ENCODE measurements at places on chromosomes 1 and 21.

DNA sequence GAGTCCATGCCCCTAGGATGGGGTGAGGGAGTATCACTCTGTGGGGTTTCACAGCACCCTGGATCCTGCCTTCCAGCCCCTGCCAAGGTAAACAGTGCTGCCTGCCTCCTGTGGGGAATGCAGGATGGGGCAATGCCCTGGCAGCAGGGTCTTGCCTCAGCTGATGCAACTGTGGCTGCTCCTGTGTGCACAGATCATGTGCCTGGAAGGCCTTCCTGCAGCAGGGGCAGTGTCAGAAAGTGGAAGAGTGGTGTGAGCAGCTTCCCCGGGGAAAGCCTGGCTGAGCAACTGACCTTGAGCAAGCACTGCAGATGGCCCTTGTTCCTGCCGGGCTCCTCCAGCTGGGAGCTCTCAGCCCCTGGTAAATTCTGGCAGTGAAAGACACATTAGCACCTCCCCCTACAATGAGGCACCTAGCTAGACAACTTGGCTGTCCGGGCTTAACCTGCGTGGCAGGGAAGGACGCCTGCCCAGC, 9.9 kb downstream of the TOR3A start:
- no peak for DNase-seq

- no peak for DNase-seq
Measured at GRCh38 chr1:8646189-8646588, 171.3 kb downstream of the RERE start.

DNA sequence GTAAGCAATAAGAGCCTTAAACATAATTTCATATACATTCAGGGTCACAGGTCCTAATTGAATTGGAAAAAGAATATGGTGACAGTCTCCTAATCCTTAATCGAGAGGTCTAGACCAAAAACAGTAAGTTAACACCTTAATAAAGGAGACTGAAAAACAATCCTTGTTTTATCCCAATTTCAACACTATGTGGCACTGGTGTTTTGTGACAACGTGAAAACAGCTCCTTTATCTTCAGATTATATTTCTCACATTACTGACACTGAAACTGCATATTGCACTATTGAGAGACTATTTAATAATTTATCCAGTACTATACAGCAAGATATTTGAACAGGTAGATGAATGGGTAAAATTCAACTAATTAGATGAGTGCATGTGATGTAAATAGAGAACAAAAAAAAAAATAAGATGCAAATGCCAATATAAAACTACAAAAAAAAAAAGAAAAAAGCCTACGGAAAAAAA, 34.1 kb downstream of the TP53BP2 start:
- DNase-seq = peak; percentile 59

GRCh38 chr1:92989936-92990583, 28.8 kb upstream of the DIPK1A start:
- no peak for DNase-seq

DNA sequence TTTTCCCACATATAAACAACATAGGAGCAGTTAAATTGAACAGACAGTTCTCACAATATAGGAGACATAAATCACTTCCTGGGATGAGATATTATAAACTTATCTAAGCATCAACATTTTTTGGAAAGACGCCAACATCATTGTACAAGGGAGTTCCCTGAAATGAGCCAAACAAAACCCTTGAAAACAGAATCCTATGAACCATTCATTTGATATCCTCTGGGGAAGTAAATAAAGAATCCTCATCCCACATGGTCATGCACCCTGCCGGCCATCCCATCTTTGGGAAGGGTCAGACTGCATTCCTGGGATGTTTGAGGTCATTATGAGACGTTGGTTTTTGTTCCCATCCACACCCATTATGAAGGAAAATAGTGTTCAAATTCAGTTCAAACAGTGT, 111.8 kb upstream of the USP25 start:
- DNase-seq = no peak

DNA sequence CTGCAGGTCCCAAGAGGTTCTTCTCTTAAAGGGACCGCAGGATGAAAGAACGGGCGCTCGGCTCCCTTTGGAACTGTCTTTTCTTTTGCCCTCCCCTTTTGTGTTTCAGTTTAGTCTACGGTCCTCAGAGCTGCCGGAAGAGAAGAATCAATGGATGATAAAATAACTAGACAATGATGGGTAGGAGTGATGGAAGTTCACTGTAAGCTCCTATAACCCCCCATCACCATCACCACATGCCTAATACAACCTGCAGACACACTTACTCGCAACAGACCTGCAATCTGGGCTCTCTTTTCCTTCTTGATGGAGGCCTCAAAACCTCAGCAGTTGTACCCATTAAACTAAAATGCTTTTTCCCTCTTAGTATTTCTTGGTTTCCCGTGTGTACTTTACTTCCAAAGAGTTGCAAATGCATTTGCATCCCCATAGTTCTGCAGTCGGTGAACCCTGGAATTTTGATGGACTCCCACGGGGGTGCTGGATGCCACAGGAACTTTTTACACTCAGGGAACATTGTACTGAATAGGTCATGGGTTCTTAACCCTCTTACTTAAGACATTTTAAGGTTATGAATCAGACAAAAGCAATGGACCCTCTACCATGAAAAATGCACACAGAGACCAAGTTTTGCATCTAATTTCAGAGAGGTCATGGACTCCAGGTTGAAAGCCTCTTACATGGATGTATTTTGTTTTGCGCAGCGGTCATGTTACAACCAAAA, 633 bp upstream of the RFX5 start:
- no peak for DNase-seq

- DNase-seq = no peak
Measured at GRCh38 chr1:37570528-37571334, 14.0 kb downstream of the DNALI1 start.

DNA sequence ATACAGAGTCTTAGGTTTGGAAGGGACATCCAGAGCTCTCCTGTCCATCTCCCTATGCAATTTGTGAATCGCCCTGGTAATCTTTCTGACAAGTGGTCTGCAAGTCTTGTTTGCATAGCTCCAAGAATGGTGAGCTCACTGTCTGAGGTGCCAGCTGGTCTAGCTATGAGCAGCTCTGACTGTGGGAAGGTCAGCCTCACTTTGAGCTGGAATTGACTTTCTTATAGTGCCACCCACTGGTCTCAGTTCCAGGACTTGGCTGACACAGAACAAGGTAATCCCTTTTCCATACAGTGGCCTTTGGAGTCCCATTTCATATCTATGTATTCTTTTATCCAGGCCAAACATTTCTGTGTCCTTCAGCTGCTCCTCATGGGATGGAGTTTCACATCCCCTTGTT, 95.6 kb upstream of the C8B start:
- DNase-seq = no peak

DNA sequence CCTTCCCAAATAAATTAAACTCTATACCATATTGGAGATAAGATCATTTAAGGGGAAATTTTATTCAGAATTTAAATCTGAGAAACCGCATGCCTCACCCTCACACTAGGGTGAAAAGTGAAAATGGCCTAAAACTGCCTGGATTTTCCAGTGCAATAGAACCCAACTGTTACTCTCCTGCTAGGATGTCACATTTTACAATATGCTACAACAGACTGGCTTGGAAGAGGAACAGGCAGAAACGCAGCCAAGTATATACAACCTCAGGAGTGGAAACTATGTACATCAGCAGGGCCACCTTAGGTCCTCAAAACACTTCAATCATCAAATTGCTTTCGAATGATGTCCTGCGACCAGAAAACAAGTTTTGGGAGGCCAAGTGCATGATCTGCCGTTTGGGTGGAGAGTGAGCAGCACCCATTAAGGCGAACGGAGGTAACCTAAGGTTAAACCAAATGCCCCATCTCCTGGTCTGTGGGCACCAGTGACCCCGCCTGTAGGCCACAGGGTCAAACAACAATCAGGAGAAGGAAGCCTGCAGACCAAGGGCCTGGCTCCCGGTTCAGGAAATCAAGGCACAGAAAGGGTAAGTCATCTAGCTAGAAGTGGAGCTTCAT, 4.9 kb downstream of the RCAN1 start:
- no peak for DNase-seq

GRCh38 chr1:5733596-5733995, 258.6 kb downstream of the NPHP4 start:
- no peak for DNase-seq

DNA sequence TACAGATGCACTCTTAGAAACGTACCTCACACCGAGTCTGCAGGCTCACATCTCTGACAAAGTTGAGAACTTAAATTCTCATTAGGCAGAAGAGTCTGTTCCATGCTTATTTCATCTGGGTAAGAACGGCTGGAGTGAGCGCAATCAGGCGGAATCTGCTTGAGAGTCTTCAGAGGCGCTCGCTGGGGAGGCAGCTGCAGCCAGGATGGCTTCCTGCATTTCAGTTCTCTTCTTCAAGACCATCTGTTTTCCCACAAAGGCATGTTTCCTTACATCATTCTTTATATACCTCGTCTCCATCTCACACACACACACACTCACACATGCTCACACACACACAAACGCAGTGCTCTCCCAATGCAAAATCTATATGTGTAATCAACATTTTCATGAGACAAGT, 497.1 kb downstream of the AJAP1 start:
- no peak for DNase-seq

GRCh38 chr1:16298653-16299052, 53.6 kb downstream of the FBXO42 start:
- DNase-seq = no peak

- no peak for DNase-seq
Measured at GRCh38 chr1:112110031-112110430, 120.6 kb upstream of the KCND3 start.

GRCh38 chr1:75797273-75797588, 549 bp downstream of the MSH4 start:
- DNase-seq = no peak

- no peak for DNase-seq
Measured at GRCh38 chr1:30753660-30754123, 3.9 kb downstream of the LAPTM5 start.

DNA sequence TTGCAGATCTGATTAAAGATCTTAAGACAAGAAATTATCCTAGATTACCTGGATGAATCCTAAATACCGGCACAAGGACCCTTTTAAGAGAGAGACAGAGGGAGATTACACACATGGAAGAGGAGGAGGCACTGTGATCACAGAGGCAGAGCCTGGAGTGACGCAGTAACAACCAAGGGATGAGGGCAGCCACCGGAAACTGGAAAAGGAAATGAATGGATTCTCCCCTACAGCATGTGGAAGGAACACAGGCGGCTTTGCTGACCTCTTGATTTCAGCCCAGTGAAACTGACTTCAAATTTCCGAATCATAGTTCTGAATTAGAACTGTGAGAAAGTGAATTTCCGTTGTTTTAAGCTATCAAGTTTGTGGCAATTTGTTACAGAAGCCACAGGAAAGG, 50.2 kb upstream of the IVNS1ABP start:
- DNase-seq = no peak

- no peak for DNase-seq
Measured at GRCh38 chr1:85734931-85735330, 26.7 kb upstream of the ZNHIT6 start.

DNA sequence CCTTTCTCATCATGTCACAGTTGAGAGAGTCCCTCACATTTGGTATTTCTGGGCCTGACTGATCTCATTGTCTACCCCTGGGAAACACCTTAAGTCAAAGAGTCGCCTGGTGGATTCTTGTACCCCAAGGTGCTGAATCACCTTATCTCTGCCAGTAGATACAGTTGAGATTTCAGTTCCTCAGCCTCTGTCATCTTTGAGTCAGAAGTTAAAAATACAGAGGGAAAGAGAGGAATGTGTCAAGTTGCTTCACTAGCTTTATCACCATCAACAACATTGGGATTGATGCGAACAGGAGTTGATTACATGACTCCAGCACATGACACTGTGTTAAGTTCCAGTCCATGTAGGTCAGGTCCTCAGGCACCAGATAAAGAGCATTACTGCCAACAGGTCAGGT, 513.0 kb downstream of the NUF2 start:
- DNase-seq = no peak

DNA sequence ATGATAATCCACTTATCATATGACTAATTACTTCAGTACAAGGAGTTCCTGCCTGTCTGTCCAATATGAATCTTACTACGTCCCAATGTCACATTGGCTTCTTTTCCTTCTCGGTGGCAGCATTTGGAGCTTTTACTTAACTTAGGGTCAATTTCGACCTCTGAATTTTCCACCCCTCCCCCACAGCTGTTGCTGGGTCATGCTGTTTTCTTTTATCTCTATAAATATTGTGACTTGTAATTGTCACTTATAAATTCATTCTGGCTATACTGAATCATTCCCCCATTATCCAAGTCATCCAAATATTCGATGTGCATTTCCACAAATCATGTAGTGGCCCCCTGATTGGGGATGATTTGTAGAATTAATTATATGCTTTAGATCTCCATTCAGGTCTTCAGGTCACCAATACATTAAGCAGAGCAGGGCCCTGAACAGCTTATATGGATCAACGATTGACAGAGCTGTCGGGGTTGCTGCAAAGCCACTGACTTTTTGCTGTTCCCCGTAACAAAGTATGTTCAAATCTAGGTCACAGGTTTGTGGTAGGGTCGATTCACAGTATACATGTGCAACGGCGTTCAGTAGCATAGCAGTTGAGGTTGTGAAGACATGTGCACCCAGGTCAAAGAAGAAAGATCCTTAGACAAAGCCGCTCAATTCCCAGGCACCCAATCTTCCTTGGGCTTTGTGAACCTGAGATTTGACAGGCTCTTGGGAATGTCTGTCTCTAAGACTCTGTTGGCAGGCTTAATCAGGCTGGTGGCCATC, 18.3 kb upstream of the RNU1-4 start:
- DNase-seq = no peak

- no peak for DNase-seq
Measured at GRCh38 chr1:204075139-204075521, 2.2 kb downstream of the SOX13 start.

- no peak for DNase-seq
Measured at GRCh38 chr1:30403061-30403645, 320.2 kb downstream of the MATN1 start.

GRCh38 chr1:228944296-228944695, 209.0 kb downstream of the RHOU start:
- no peak for DNase-seq

DNA sequence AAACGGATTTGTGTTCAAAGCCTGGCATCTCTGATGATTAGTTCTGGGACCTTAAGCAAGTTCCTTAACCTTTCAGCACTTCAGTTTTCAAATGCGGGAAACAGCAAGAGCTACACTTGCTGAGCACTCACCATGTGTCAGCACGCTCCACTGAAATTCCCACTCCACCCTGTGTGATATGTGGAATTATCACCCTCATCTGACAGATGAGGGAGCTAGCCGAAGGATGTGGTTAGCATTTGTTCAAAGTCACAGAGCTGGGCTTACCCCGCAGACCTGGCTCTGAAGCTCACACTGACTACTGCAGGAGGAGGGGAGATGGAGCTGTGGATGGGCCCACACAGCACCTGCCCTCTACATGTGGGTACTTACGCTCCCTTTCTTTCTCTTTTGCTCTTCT, 29.1 kb downstream of the IL12RB2 start:
- DNase-seq = no peak

GRCh38 chr1:9596415-9597123, 7.9 kb downstream of the TMEM201 start:
- DNase-seq = no peak

DNA sequence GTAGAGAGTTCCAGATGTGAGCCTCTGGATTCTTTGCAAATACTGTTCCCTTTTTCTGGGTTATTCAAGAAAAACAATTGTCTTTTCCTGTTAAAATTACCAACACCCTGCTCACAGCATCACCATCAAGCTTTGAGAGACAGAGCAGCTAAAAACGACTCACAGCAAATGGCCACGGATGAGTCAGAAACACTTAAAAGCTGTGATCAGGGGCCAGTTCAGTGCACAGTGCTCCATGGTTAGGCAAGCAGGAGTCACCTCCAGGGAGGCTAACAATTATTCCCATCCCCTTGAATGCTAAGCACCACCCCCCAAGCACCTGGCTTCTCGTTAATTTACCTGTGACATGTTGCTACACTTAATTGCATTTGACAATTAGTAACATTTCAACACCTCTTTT, 128.4 kb upstream of the CAMK1G start:
- DNase-seq = no peak
